H7 (cell line): ENCODE measurements at places on chromosomes 3 and 15.

- DNase-seq: no peak
Observed at GRCh38 chr3:63559884-63560283, 92.6 kb upstream of the SNTN start.

DNA sequence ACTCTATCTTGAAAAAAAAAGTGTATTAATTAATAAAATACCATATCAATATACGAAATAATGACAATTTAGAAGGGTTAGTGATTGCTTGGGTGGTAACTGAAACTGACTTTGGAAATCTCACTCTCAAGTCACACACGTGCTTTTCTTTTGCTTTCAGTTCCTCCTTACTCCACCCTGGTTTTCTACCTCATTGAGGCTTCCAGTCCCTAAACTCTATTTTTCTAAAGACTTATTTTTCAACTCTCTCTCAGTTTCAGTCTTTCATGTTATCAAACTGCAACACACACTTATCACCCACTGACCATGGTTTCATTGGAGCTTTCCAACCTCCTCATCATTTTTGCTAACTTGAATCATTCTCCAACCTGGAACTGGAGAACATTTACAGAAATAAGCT is 23.5 kb downstream of the IL12A start:
- DNase-seq: no peak

GRCh38 chr3:43957553-43957952 is 266.8 kb downstream of the ABHD5 start:
- DNase-seq: no peak

DNA sequence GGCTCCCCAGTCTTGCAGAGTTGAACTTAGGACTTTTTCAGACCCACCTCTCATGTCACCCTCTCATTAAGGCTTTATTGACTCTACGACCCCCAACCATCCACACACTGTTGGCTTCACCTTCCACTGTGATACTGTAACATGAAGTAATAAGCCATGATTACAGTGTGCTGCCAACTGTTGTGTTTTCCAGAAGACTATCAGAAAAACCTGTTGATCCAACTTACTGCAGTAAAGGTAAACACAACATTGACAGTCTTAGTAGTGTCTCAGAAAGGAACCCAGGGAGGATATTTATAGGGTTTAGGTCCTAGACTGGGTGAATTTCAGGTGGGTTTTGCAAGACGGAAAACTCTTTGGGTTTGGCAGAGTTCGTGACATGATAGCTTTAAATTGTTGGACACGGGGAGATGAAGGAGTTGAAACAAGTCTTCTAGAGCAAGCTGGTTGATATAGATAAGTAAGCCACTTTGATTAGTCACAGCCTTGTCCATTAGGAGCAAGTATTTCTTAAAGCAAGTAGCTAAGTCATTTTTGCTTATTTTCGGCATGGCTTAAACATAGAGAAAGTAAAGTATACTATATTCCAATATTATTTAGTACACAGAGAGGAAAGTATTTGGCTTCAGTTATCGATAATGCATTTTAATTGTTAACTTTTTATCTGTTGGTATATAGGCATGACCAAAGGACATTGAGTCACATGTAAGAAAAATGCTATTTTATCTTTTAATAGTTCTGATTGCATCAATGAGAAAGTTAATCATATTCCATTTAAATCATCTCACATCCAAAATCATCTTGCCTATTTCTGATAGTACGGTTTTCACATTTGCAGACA is 2.4 kb upstream of the COL6A5 start:
- DNase-seq: no peak

- no peak for DNase-seq
Observed at GRCh38 chr3:43062040-43062563, 43.8 kb downstream of the POMGNT2 start.

- no peak for DNase-seq
Observed at GRCh38 chr3:50737906-50738598, 63.3 kb downstream of the DOCK3 start.

GRCh38 chr15:60945196-60945595 is 283.9 kb downstream of the RORA start:
- DNase-seq: no peak

GRCh38 chr15:88571153-88571851 is 24.8 kb upstream of the DET1 start:
- no peak for DNase-seq

DNA sequence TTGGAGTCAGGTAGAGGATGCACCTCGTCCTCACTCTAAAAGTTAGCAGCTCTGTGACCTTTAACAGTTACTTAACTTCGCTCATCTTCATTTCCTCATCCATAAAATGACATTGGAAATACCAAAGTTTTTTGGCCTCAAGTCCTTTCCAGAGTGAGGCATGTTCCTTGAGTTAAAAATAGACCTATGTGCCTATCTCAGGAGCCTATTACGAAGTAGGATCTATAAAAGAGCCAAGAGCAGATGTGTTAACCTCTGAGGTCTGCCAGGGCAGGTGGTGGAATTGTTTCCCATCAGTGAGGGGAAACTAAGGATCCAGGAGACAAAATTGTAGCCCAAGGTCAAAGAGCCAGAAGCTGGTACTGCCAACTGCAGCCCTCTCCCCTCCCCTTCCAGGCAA is 120.4 kb upstream of the EIF1B start:
- no peak for DNase-seq

GRCh38 chr15:40754574-40754882 is 526 bp downstream of the RMDN3 start:
- peak; percentile 72 for DNase-seq

- no peak for DNase-seq
Observed at GRCh38 chr3:138696666-138697370, 88.2 kb downstream of the FAIM start.

DNA sequence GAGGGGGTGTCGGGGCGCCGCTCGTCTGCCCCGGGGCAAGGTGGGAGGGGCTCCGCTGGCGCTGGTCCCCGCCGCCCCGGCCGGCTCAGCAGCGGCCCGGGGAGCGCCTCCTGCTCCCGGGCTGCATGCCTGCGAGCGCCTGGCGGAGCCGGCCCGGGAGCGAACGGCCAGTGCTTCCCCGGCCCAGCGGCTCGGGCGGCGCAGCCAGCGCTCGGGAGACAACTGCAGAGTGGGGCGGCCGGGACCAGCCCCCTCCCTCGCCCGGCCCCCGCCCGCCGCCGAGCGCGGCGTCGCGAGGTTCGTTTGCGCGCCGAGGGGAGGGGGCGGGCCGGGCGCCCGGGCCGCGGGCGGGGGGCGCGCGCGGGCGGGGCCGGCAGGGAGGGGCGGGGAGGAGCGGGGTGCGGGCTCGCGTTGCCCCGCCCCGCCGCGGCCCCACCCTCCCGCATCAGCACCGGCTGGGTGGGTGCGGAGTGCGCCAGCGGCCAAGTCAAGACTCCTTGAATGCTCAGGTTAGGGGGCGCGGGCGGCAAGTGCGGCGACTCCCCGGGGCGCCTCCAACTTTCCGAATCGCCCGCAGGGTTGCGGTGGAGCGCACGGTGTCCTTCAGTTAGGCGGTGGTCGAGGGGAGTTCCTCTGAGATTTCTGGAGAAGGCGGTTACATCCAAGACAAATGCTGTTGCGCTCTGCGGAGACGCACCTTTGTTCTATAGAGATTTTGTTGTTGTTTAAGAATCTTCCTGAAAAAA is at the start of gene RGMA:
Gene RGMA, minus strand, starts transcription at position 231 of the 746 bp plus-strand sequence. CDS start 279 bp downstream, outside the sequence.
- peak; percentile 97 for DNase-seq

DNA sequence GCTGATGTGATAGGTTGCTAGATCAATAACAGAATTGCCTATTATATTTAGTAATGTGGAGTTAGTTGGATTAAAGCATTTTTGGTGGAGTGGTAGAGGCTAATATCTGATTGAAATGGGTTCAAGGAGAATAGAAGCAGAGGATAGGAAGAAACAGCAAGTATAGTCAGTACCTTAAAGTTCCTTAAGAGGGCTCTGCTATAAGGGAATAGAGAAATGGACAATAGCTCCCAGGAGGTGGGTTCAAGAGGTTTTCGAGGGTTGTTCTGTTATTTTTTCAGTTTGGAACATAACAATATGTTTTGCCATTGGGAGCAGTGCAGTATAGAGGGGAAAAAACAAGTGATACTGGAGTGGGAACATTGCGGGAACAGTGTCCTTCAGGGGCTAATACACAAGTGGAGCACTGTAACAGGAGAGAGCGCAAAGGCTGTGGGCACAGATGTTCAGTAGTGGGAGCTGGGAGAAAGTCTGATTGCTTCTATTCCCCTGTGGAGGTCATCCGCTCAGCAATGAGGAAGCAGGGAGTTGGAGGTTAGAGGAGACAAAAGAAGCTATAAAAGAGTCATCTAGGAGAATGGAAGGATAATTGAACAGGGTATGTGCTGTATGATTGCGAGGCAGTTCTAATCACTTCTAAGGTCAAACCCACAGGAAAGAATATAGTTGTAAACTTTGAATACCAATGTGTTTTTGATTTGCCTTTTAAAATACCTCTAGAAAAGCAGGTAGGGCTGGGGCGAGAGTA is 3.3 kb downstream of the MRPS11 start:
- DNase-seq: no peak

DNA sequence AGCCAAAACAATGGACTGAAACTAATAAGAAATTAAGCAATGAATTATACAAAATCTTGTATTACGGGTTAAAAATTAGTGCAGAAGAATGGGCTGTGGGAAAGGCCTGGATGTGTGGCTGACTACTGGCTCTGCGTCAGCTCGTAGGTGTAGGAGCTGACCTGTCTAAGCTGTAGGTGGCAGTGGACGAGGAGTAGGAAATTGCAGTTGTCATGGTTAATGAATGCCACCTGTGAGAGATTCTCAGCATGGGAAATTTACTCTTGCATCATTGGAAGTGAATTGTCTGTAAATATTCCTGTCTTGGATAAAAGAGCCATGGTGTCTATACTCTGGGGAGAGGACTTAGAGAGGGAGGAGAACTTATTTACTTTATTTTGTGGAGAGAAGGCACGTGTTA is 23.4 kb downstream of the CHRNA7 start:
- DNase-seq: peak; percentile 24

GRCh38 chr3:24831221-24831620 is 336.6 kb upstream of the THRB start:
- DNase-seq: no peak

DNA sequence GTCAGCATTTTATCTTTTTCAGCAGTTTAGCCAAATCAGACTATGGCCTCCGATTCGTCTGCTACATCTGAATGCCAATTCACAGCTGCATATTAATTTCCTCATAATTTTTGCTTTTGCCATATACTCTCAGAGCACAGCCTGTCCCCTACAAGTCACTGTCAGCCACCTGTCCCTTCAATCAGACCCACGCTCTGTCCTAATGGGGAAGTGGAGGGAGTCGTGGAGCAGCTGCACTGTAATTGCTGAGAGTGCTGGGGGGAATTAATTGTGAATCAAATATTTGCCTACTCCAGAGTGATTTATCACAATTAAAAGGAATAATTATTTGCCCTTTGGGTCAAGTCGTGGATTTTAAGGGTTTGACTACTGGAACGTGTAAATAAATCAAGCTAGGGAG is 75.5 kb downstream of the EBLN2 start:
- DNase-seq: no peak
